GM10248 (cell line): ENCODE measurements at places on chromosomes 2 and 18.
A peak's percentile ranks its signal among the peaks of the same experiment; 100 is the strongest.

- no peak for DNase-seq
Measured at GRCh38 chr2:117979911-117980701, 33.8 kb downstream of the CCDC93 start.

DNA sequence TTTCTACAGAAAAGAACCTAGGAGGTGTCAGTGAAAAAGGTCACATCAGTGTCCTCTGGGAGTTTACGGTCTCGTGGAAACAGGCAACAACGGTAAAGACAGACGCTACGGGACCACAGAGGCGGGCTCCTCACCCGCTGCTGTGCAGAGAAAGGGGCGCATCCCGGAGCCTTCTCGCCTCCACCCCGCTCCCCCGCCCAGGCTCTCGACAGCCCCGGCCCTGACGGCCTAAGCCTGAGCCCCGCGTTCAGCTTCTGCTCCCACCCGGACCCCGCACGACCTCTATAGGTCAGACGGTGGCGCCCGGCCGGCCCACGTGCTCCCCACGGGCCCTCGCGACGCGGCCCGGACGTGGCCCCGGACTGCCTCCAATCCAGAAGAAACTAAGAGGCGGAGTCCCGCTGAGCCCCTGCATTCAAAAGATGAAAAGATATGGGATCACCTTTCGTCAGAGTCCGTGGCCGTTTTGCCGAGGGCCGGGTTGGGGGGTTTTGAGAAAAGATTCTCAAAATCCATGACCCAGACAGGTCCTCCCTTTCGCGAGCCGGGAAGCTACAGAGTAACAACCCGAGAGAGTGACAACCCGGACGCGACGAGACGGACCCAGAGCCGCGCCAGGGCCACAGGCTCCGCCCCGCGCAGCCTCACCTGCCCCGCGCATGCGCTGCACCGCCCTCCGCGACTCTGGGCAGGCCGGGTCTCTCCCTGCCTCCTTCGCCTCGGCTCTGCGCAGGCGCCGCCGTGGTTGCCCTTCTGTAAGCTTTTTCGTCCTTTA is at the start of gene ZC3H8:
ZC3H8 (minus strand) TSS at position 577 of the 775 bp plus-strand sequence; CDS start at position 516, 61 bp downstream.
- peak; percentile 100 for DNase-seq

DNA sequence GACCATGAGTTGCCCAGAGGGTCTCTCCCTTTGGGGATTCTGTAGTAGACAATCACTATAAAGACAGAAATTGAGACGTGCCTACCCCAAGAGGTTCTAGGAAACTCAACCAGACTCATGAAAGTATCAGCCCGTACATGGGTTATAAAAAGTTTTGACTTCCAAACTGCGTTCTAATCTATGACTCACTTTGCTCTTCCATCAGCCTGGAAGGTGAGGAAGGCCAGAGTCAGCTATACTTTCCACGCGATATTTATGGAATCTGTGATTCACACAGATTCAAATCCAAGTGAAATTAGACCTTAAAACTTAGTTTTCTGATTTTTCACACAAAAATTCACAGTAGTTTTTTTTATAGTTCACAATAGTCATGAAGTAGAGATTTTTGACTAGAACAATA is 7.7 kb upstream of the LYPD1 start:
- no peak for DNase-seq

DNA sequence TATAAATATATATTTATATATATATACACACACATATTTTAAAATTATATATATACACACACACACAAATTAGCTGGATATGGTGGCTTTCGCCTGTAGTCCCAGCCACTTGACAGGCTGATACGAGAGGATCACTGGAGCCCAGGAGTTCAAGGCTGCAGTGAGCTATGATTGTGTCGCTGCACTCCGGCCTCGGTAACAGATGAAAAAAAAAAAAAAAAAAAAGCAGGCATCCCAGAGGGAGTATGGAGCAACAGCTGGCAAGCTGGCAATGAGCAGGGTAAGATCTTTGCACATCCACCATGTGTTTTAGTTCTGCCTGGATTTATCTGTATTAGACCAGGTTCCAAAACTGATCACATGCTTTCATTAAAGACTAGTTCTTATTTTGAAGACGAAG is 170.1 kb downstream of the MAP2 start:
- no peak for DNase-seq

GRCh38 chr18:51028201-51028805 is 1.7 kb upstream of the SMAD4 start:
- DNase-seq, result peak; percentile 20

DNA sequence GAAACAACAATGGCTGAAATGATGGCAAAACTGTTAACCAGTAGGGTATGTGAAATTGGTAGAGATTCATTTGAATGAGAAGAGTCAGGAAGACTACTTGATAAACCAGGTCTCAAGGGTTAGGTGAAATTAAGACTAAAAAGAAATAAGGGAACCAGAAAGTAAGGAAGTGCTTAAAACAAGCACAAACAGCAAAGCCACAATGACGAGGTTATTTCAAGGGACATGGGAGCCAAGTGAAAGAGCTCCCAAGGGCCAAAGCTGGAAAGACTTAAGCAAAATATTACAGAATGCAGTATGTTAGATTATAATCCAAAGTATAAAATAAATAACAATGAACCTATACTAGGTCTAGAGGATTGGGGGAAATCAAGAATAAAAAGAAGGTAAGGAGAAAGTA is 19.3 kb upstream of the CD302 start:
- no peak for DNase-seq

GRCh38 chr18:54127759-54128378 is 96.6 kb downstream of the MBD2 start:
- peak; percentile 40 for DNase-seq

DNA sequence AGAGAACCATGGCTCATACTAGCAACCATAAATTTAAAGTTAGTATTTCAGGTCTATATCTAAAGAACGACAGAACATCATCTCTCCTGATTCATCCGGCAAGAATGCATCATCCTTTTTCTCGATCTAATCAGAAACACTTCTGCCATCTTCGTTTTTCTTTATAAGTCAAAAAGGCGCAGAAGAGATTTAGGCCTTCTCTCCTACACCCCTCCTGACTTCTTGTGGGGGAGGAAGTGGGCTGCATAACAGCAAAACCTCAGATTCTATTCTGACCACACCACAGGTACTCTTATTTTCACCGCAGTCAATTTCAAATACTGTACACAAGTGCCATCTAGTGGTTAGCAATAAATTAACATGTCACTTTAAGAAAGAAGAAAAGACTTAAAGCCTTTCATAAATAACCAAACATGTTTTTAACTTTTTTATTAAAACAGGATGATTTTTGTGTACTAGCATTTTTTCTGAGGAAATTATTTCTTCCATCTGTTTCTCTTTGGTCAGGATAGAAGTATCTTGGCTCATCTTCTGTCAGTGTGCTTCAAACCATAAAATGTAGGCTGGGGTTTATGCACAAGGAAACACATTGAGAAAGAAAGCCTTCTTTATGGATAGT is 48.4 kb upstream of the PIK3C3 start:
- DNase-seq, result peak; percentile 52

GRCh38 chr18:63590373-63590772 is 3.2 kb downstream of the SERPINB13 start:
- no peak for DNase-seq

GRCh38 chr18:30698571-30698970 is 344.0 kb downstream of the DSC3 start:
- no peak for DNase-seq

- no peak for DNase-seq
Measured at GRCh38 chr2:214569419-214570035, 158.7 kb downstream of the VWC2L start.

GRCh38 chr2:133605011-133605765 is 36.9 kb upstream of the NCKAP5 start:
- DNase-seq, result no peak

- no peak for DNase-seq
Measured at GRCh38 chr18:76819411-76820136, 2.8 kb upstream of the ZNF236 start.

DNA sequence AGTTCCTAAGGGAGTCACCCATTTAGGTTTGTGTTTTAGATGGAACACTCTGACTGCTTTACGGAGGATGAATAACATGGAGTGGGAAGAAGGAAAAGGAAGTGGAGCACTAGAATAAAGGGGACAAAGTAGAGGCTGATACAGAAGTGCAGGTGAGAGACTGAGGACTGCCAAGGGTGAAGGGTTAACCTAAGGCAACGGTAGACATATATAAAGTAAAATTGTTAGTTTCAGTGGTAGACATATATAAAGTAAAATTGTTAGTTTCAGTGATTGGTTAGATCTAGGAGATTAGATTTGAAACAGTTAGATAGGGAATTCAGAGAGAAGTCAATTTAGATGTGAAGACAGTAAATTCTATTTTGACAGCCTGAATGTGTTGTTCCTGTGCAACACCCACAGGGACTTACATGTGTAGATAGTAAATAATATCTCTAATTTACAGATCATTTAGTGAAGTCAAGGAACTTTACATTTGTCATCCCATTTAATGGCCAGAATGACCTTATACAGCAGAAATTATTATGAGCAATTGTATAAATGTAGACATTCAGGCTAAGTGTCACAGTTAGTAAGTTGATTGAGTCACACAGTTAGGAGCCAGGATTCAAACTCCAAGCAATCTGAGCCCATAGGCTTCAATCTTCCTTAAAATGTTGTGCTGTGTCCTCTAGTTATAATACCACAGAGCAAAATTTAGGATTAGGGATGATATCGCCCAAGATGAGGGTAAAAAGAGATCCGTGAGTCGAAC is 270.8 kb upstream of the UBE2E3 start:
- no peak for DNase-seq

DNA sequence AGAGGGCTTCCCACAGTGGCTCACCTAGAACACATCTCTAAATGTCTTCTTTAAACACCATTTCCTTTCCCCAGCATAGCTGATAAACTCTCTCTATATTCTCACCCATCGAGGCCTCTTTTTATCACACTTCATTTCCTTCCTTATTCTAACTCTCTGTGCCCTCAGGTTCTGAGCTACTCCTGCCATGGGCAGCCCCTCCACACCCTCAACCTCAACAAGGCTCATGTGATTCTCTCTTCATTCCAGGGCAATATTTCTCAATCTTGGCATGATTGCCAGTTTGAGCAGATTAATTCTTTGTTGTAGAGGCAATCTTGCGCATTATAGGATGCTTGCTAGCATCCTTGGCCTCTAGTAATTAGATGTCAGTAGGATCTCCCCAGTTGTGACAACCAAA is 999.1 kb downstream of the TSN start:
- no peak for DNase-seq

- peak; percentile 28 for DNase-seq
Measured at GRCh38 chr2:33583194-33583938, 15.7 kb downstream of the FAM98A start.

GRCh38 chr18:9755615-9756014 is 47.5 kb downstream of the RAB31 start:
- no peak for DNase-seq

GRCh38 chr2:79041032-79041448 is 15.5 kb downstream of the REG3G start:
- DNase-seq, result no peak

DNA sequence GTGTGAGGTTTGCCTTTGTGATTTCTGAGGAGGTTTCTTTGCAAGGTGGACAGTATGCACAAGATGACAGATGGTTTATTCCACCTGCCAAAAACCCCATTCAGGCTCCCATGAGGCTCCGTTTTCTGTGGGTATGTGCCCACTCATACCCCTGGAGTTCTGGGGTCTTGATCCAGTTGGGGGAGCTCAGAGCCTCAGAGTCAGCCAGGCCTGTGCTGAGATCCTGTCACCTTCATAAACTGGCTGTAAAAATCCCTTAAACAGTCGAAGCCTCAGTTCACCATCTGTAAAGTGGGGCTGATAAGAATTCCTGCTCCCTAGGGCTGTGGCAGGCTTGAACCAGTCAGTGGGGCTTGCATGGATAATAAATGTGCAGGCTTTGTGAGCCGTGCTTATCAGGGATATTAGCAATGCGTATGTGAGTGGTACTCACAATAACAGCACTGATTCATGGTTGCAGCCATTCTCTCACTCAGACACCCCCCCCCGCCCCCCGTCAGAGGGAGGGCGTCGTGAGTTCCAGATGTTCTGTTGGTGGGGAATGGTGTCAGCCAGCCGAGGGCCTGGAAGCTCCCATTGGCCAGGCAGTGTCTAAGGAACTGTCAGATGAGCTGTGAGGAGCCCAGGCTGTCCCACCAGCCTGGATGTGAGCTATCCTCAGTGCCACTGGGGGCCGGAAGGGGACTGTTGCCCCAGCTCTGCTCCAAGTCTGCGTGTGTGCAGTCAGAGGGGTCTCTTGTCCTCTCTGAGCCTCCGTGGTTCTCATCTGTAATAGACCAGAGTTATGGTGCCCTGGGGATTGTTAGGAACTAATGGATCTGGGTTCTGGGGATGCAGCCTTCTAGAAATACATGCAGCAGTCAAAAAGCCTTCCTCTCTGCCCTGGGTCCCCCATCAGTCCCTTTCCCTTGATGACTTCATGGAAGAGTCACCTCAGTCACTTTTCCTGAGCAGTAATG is 51.7 kb downstream of the KCNIP3 start:
- DNase-seq, result no peak

DNA sequence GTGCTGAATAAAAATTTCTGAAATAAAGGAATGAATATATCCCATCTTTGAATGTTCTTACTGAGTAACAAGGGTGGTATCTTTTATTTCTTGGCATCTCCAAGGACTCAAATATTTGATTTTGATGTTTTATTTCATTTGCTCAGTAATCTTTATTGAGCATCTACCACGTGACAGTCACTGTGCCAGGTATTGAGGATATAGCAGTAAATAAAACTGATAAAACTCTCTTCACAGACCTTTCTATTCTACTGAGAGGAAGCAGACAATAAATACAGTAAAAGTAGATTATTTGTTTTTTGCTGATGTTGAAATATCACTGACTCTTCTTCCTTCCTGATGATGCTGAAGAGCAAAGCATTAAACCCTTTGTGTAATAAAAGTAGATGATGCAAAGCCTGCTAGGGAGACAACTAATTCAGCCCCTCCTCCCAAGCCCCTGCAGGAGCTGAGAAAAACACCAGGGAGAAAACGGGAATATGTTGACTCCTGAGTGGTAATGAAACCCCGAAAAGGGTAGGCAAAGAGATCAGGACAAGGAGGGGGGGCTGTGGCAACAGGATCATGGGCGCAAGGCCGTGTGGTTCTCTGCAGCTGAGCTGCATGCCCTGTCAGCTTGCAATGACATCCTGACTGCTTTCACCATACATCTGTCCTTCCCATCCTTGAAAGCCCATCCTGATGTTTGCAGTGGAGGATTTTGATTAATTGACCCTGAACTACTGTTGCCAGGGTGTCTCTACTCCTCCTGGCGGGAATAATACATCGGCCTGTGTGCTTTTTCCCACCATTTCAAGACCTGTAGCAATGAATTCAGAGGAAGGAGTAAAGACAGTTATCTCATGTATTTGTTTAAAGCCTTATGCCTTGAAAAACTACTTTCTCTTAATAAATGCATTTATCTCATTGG is 117.4 kb downstream of the EML6 start:
- DNase-seq, result no peak

- no peak for DNase-seq
Measured at GRCh38 chr2:172531309-172531708, 24.6 kb upstream of the PDK1 start.

DNA sequence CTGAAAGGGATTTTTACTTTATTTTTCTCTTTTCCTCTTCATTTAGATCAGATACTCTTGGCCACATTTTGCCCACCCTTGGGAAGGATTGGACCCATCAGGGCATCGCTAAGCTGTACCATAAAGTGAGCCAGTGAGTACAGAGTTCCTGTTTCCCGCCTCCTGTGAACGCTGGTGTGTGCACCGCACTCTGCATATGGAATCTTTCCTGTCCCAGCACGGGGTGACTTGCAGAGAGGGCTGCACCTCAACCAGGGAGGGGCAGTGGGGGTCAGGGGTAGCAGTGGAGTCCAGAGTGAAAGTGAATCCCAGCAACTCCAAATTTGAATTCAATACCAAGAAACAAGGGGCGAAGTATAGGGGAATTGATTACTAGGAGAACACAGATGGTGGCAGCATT is 58.6 kb downstream of the LPIN1 start:
- no peak for DNase-seq

- DNase-seq, result no peak
Measured at GRCh38 chr2:280650-281110, 7.2 kb downstream of the ALKAL2 start.
